ENCODE measurements at places on chromosomes 2 and 18.
A peak's percentile ranks its signal among the peaks of the same experiment; 100 is the strongest.

GRCh38 chr2:10741139-10741538 lies 19.7 kb downstream of the ATP6V1C2 start:
- DNase-seq, result no peak

DNA sequence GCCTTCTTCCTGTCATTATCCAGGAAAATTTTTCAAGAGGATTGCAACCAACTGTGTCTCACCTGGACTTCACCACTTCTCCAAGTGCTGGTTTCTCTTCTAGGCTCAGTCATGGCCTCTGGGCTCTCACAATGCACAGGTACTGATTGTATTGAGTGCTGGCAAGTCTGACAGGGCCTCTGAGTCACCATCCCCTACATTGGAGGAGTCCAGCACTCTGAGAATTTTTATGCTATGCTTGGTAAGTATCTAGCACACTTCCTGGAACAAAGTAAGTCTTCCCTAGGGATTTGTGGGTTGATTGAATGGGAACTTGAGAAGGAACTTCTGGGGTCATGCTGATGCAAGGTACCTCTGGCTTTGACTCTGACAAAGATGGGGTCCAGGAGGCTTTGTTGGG lies 147.2 kb upstream of the CELF4 start:
- DNase-seq, result no peak

GRCh38 chr18:12318857-12319256 lies 10.8 kb downstream of the TUBB6 start:
- DNase-seq, result no peak

DNA sequence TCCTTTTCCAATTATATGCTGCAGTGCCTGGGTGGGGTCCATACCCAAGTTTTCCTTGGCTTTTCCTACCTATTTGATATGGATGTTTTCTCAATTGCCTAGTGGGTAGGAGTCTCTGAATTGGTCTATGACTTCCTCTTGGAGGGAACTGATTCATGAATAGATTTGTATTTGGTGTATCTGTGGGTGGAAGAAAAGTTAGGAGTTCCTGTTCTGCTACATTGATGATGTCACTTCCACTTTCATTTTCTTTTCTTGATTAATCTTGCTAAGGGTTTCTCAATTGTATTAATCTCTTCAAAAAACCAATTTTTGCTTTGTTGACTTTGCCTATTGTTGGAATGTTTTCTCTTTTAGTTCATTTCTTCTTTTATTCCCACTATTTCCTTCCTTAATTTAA lies 37.4 kb upstream of the SLC9A2 start:
- DNase-seq, result no peak

DNA sequence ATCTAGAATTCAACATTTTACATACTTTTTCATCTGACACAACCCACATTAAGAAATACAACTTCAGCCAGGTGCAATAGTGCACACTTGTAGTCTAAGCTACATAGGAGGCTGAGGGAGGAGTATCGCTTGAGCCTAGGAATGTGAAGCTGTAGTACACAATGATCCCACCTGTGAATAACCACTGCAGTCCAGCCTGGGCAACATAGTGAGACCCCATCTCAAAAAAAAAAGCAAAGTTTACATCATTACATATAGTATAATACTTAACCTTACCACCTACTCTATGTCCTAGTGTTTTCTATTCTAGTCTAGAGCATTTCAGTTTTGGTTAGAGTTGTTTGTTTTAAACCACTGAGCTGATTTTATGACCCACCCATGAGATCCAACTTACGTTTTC lies 86.5 kb upstream of the FAM117B start:
- DNase-seq, result no peak

GRCh38 chr2:46550686-46551404 lies 71.5 kb downstream of the TMEM247 start:
- no peak for DNase-seq

GRCh38 chr2:237742614-237743013 lies 56.0 kb upstream of the RBM44 start:
- no peak for DNase-seq

GRCh38 chr2:68832233-68832869 lies 38.8 kb downstream of the BMP10 start:
- DNase-seq, result peak; percentile 87

- DNase-seq, result no peak
These were observed 40.5 kb downstream of the CCDC85A start for GRCh38 chr2:56224316-56224715.

GRCh38 chr2:34070196-34070595 lies 471.1 kb upstream of the FAM98A start:
- no peak for DNase-seq

DNA sequence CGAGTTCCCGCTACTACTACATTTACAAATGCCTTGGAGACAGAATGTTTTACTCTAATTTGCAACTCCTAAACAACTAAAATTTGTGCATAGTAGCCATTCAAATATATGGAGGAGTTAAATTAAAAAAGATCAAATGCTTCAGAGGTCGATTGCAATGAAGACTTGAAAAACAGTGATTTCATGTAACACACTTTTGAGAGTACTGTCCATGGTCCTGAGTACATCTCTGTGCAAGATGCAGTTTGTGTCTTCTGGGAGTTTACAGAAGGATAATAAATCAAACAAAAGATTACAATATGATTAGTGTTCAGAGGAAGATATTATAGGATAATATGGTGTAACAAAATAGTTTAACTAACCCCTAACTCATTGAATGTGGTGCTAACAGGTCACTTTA lies 894.7 kb downstream of the TMEM182 start:
- no peak for DNase-seq

GRCh38 chr2:39240758-39241157 lies 3.0 kb downstream of the CDKL4 start:
- DNase-seq, result no peak

- DNase-seq, result no peak
These were observed 61.6 kb downstream of the TTC21B start for GRCh38 chr2:165891943-165892342.

DNA sequence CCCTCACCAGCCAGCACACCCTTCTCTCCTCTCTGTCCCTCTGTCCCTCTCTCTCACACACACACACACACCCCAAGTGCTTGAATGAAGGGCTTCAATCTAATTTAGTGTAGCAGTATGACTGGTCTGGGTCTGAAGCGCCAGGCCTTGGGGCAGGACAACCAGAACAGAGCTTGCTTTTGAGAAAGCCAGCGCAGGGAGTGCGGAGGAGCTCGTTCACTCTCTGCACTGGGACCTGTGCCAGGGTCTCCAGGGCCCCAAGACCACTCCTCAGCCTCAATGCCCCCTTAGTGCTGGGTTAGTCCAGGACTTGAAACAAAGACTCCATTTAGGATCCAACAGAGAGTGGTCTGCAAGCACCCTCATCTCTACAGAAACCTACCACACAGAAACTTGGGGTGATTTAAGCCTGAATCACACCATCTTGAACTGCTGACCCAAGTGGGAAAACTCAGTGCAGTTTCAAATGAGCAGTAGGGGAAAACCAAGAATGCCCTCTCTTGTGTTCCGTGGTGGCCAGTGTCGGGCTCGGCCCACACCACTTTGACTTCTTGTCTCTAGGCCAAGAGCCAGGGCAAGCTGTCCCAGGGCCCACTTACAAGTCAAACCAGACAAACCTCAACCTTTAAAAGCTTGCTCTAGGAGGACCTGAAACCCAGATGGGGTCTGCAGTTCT lies 66.6 kb upstream of the WIPF1 start:
- DNase-seq, result no peak

- peak; percentile 52 for DNase-seq
These were observed 183.4 kb upstream of the SETBP1 start for GRCh38 chr18:44497311-44497710.

- peak; percentile 57 for DNase-seq
These were observed 212.7 kb downstream of the DYM start for GRCh38 chr18:49247781-49248180.

DNA sequence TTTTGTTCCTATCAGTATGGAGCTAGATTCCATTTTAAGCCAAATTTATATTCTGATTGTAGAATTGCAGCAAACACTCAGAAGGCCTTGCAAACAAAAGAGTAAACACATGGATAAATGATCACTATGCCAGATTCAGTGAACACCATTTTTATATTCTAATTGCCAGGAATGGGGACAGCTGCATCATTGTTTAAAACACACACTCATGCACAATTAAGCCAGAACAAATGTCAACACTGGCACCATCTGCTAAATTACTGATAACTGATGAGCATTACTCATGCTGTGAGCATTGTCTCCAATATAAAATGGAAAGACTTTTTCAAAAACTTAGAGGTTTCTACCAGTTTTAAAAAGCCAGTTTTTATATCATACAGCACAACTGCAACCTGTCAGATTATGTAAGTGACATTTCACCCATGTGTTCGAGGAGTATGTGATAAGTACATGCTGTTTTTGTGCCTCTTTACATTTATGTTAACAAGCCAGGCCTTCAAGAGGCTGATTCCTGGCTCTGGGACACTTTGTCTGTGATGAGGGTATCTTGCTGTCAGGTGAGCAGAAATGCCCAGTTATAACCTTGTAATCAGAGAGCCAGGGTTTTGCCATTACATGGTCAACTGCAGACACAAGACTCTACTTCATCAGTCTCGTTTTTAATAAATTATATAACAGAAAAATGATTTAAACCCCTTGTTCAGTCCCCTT lies 4.4 kb upstream of the ST8SIA5 start:
- peak; percentile 55 for DNase-seq

GRCh38 chr18:51021226-51021965 lies 8.6 kb upstream of the SMAD4 start:
- DNase-seq, result no peak

GRCh38 chr18:70423988-70424387 lies 135.1 kb downstream of the SOCS6 start:
- DNase-seq, result no peak

GRCh38 chr2:183998041-183998796 lies 600.1 kb upstream of the ZNF804A start:
- DNase-seq, result no peak

GRCh38 chr2:1079873-1080799 lies 129.5 kb downstream of the SNTG2 start:
- DNase-seq, result no peak

DNA sequence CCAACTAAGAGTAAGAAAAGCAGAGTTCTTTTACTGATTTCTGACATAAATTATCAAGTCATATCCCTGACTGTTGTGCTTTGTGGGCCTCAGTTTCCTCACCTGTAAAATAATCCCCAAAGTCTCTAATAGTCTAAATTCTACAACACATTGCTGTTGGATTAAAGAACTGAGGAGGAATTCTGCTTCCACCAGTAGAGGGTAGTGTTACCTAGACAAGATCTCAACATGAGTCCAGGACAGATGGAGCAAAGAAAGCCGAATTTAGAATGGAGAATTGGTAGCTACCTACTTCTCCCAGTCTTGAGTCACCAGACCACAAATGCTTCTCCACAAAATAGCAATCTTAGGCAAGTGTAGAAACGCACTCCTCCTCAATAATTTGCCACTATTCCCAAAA lies 462.5 kb upstream of the FSHR start:
- DNase-seq, result peak; percentile 44

- no peak for DNase-seq
These were observed 135.1 kb downstream of the NCOA1 start for GRCh38 chr2:24626131-24626530.

- DNase-seq, result peak; percentile 67
These were observed 1.4 kb downstream of the PTGR3 start for GRCh38 chr18:75207310-75208154.

DNA sequence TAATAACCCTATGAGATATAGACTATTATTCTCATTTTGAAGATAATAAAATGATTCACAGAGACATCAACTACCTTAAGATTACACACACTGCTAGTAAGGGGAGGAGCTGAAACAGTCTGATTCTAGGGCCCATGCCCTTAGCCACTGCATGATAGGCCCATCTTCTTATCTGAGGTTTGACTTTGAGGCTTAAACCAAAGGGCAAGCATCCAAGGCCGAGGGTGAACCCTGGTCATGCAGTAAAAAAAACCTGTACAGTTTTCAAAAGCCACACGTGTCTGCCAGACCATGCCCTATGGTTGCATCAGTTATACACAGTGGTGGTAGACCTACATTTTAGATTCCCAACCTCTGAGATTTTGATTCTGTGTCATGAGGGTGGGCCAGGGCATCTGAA lies 44.8 kb downstream of the POLE4 start:
- no peak for DNase-seq

DNA sequence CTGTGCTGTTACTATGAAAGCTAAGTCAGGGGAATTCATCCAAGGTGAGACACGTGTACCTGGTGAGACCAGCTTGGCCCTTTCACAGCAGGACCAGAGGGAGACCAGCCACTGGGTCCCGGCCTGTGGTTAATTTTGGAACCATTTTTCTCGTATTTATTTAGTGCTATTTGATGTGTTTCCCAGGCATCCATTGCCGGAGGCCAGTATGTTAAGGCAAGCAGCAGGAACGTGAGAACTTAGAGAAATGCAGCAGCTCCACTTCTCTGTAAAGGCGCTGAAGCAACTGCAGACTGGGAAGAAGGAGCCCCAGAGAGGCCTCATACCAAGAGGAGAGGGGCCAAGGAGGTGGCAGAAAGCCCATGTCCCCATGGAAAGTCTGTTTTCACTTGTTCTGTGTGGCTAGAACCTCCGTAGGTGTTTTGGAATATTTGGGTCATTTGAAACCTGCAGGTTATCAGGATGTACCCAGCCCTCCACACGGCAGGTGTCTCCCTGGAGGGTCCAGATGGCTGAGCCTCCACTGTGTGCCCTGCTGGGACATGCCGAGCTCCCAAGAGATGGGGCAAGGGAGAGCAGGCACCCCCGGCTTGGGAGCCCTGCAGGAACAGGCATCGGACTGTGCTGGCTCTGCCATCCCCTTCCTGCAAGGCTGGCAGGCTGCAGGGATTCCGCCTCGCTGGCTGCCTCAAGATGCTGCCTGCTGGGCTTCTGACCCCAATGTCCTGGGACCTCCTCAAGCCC lies 256.0 kb upstream of the RAB6C start:
- DNase-seq, result peak; percentile 22

GRCh38 chr2:94955702-94956101 lies 69.8 kb upstream of the MAL start:
- no peak for DNase-seq

- DNase-seq, result no peak
These were observed 70.5 kb downstream of the TGIF1 start for GRCh38 chr18:3520230-3521085.

DNA sequence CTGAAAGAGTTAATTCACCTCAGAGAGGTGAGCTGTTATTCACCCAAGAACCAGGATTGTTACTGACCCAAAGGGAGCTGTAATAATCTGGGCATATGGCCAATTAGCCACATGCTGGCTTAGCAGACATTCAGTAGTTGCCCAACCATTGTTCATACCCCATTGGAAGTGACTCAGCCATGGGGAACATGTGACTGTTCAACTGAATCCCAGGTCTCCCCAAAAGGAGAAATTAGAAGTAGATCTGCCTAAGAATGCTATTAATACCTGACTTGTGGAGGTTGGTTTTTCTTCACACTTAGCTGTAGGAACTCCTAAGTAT lies 272.6 kb upstream of the UBE2E3 start:
- no peak for DNase-seq

GRCh38 chr2:17915099-17915498 lies 36.6 kb downstream of the KCNS3 start:
- no peak for DNase-seq

- peak; percentile 59 for DNase-seq
These were observed 363.5 kb upstream of the TNP1 start for GRCh38 chr2:217223222-217223930.
